ENCODE measurements at places on chromosomes 16 and 17.

- no peak for DNase-seq
These were observed 8.7 kb downstream of the SMURF2 start for GRCh38 chr17:64653325-64653984.

DNA sequence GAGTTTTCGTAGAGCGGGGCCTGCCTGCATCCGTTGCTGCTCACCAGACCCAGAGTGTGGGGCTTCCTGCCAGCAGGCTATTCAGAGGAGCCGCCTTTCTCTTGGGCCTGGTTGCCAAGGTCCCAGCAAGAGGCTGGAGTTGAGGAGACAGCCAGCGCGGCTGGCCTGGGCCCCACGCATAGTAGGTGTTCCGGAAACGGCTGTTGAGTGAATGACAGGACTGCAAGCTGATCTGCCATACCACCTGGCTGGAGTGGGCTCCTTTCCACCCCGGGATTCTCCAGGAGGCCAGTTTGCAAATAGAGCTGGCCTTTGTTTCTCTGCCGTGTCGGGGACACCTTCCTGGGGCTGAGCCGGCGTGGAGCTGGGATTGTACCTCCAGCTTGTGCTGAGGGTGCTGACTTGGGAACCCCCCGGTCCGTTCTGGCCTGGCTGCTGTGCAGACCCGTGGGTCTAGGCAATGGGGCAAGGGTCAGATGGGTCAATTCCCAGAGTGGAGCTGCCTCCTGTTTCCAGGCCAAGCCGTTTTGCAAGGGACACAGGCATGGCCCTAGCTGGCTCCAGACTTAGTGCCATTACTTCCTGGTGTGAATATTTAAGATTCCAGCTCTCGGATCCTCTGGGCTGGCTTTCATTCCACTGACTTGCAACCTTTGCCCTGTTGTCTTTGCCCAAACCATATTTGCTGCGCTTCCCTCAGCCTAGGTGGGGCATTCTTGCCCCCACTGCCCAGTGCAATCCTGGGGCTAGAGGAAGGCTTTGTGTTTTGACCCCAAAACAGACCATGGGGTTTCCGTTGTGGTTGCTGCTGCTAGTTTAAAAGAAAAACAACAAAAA, 68.8 kb downstream of the CMIP start:
- DNase-seq = peak; percentile 31

GRCh38 chr16:13391337-13391736, 489.9 kb downstream of the SHISA9 start:
- no peak for DNase-seq

DNA sequence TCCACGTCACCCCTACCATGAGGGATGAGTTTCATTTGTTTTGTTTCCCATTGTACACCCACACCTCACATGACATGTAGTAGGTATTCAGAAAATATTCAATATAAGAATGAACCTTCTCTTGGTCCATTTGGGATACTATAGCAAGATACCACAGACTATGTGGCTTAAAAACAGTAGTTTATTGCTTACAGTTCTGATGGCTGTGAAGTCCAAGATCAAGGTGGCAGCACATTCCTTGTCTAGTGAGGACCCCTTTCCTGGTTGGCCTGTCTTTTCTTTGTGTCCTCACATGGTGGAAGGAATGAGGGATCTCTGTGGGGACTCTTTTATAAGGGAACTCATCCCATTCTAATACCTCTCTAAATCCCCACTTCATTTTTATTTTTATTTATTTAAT, 36.2 kb upstream of the CRYM start:
- no peak for DNase-seq

GRCh38 chr17:17781591-17782496, 54.9 kb downstream of the SREBF1 start:
- DNase-seq = peak; percentile 83

- DNase-seq = no peak
These were observed 267.7 kb downstream of the ABCC12 start for GRCh38 chr16:47888142-47888541.

GRCh38 chr16:28901862-28902261, 23.2 kb downstream of the RABEP2 start:
- no peak for DNase-seq

DNA sequence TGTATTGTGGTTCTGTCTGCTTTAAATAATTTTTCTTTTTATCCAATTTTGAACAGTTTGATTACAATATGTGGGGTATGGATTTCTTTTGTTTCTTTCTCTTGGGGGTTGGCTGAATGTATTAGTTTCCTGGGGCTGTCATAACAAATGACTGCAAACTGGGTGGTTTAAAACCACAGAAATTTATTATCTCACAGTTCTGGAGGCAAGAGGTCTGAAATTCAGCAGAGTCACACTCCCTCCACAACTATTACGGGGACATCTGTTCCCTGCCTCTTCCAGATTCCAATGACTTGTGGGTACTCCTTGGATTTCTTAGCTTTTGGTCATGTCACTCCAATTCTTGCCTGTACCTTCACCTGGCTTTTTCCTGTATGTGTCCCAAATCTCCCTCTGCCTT, 23.7 kb downstream of the COX11 start:
- no peak for DNase-seq

DNA sequence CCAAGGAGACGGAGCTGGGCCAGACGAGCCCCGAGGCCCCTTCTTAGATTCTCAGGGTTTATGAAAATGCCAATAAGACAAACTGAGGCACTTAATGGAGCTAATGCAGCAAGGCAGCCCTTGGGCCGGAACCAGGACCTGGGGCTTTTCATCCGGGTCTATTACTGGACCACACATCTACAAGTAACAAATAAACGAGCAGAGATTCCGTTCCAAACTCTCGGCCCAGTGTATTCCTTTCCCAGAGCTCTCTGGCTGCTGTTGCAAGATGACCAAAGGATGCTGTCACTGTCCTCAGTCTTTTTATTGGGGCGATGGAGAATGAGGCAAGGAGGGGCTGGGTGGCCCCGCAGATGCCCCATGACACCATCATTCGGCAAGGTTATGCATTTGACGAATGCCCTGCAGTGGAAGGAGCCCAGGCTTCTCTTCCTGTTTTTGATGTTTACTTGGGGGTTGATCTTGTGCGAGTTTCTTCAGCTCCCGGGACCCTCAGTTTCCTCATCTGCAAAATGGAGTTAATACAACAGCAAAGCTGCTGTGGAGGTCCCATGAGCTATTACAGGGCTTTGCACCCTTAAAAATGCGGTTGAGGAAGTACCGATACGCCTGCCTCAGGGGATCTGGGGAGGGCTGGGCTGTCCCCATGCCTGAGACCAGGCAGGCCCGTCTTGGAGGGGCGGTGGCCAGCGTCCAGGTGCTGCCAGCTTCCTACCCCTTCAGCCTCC, 1.1 kb upstream of the NTN1 start:
- no peak for DNase-seq

GRCh38 chr17:61306003-61306402, 93.6 kb upstream of the TBX2 start:
- no peak for DNase-seq

DNA sequence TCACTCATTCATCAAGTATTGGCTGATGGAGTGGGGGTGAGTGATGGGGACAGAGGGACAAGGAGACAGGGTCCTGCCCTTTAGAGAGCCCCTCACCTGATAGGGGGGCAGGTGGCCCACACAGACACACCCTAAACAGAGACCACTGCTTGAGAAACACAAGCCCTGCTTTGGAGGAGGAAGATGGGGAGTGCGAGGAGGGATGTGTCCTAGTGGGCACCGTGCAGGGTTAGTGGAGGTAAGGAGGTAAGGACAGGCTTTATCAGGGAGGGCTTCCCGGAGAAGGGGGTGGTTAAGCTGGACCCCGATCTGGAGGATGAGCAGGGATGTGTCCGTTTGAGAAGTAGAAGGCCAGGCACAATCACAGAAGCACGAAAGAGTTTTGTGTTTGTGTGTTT, 8.2 kb upstream of the SMTNL2 start:
- DNase-seq = no peak

- DNase-seq = no peak
These were observed 21.2 kb downstream of the ARHGAP17 start for GRCh38 chr16:24993722-24994686.

DNA sequence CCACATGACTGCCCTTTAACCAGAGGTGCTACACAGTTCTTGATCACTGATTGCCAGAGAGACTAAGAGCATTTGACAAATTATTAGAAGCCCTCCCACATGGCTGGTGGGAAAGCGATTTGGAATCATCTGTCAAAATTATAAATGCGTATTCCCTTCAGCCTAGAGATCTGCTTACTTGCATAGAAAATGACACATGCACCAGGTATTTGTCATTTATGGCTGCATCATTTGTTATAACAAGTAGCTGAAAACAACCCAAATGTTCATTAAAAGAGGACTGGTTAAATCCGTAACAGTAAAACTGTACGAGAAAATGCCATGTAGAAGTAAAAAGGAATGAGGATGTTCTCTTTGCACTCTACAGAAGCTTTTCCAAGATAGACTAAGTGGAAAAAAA, 21.4 kb downstream of the BCO1 start:
- DNase-seq = no peak

- DNase-seq = no peak
These were observed 841 bp downstream of the TEKT5 start for GRCh38 chr16:10693889-10694288.

- DNase-seq = no peak
These were observed 107.3 kb downstream of the CMIP start for GRCh38 chr16:81551821-81552304.

GRCh38 chr17:65431116-65431515, 130.3 kb downstream of the AXIN2 start:
- no peak for DNase-seq

DNA sequence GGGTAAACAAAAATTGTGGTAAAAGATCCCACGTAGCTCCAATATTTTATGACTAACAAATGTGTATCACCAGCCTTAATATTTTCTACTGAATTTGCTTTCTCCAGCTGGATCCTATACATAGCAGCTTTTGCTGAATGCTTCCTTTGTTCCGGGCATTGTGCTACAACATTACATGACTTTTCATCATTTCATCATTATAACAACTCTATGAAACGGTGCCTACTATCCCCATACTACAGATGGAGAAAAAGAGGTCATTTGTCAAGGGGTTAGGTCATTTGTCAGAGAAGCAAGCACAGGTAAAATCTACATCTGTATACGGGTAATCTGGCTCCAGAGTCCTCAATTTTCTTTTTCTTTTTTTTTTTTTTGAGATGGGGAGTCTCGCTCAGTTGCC, 74.3 kb downstream of the KANSL1 start:
- DNase-seq = no peak

DNA sequence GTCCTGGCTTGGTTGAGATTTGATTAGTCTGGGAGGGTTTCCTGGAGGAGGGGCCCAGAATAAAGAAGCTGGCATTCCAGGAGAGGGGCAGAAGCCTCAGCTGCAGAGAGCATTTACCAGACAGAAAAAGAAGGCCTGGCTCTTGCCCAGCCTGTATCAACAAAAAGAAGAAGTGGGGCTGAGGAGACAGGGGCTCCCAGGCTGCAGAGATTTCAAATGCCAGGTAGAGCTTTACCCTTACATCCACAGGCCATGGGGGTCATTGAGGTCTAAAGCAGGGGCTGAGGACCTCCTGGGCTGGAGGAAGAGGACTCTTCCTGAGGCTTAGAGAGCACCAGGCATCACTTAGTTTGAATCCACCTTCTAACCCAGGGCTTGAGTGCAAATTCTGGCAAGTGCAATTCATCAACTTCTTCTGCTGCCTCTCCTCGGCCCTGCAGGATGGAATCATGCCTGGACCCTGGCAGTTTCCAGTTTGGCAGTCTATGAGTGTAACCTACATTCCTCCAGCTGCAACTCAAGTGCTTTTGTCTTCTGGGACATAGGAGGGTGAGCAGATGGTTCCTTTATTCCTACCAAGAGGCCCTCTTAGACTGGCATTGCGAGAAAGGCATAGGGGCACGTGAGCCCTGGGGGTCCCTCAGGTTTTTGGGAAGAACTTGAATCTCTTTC, 15.3 kb downstream of the CA7 start:
- no peak for DNase-seq

DNA sequence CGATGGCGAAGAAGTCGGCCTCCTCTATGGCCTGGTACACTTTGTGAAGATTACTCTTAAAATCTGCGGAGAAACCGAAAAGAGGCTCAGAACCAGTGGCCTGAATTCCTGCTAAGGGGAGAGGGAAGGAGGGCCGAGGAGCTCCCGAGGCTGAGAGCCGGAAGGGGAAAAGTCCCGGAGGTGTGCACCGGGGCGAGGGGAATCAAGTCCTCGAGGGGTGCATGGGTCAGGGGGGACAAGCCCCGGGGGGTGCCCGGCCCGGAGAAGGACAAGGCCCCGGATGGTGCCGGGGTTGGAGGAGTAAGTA, 495 bp downstream of the PARN start:
- no peak for DNase-seq

DNA sequence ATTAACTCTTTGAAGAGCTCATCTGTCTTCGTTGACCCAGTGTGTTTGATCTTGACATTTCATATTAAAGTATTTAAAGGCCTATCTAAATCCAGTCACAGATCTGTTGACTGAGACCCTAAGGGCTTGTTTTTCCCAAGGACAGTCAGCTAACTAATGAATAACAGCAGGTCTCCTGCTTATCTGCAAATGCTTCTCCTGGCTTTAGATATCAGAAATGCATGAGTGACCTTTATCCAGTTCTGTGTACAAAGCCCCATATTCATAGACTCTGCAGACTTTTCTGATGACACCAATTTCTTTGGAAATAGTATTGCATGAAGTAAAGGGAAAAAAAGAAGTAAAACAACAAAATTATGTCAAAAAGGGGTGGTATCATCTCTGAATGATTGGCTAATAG, 70.3 kb downstream of the YPEL2 start:
- DNase-seq = no peak

- DNase-seq = no peak
These were observed 14.0 kb upstream of the RNF135 start for GRCh38 chr17:30956764-30957374.

DNA sequence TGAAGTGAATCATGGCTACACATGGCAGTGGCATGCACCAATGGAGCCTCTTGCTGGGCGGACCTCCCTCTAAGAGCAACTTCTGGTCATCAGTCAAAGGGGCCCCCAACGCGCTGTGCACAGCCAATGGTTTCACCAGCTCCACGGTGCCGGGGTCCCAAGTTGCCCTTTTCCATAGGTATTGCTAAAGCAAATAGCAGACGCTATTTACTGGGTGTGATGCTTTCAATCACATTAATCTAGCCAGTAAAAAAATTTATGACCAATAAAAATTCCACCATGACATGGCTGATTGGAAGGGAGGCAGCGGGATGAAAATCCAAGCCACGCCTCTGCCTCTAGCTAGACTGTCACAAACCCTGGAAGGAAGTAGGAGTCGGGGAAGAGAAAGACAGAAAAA, 680.3 kb upstream of the SOX9 start:
- no peak for DNase-seq

GRCh38 chr17:17819561-17819995, 17.2 kb downstream of the SREBF1 start:
- no peak for DNase-seq

- DNase-seq = no peak
These were observed 65.2 kb downstream of the ARSG start for GRCh38 chr17:68356520-68356919.

DNA sequence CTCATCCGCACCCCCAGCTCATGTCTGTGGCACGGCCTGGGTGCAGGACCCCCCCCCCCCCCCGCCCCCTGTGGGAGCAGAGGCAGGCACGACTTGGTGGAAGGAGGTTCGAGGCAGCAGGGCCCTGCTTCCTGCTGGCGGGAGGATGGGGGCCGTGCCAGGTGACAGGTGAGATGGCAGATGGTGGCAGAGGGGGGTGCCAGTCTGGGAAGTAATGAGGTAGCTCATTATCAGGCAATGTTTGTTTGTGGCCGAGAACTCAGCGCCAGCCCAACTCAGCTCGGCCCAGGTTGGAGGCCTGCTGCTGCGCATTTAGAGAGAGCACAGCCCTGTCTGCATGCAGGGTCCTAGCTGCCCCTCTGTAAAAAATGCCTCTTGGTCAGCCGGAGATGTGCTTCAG, 40.1 kb upstream of the JPH3 start:
- peak; percentile 68 for DNase-seq

- no peak for DNase-seq
These were observed 11.0 kb downstream of the SIAH1 start for GRCh38 chr16:48374255-48374654.

GRCh38 chr16:79062821-79063220, 537.7 kb downstream of the MAF start:
- DNase-seq = no peak

Measured in cerebellar nuclear complex (tissue), 1 donor.